ENCODE measurements at places on chromosomes 3 and 15.

DNA sequence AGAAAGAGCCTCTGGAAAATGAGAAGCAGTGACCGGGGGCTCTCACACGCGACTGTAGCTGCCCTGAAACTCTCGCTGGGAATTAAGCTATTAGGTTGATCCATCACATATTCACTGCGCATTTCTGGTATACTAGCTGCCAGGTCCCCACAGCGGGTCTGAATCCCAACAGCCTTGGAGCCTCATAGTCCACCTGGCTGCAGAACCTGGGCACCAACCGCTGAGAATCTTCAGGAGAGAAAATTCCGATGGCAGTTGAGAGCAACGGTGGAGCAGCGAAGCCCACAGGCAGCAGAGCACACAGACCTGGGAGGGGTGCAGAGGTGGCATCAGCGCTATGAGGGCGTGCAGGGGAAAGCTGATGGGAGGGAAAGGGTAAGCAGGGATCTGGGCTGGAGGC, 75.1 kb downstream of the FAM174B start:
- DNase-seq = no peak

DNA sequence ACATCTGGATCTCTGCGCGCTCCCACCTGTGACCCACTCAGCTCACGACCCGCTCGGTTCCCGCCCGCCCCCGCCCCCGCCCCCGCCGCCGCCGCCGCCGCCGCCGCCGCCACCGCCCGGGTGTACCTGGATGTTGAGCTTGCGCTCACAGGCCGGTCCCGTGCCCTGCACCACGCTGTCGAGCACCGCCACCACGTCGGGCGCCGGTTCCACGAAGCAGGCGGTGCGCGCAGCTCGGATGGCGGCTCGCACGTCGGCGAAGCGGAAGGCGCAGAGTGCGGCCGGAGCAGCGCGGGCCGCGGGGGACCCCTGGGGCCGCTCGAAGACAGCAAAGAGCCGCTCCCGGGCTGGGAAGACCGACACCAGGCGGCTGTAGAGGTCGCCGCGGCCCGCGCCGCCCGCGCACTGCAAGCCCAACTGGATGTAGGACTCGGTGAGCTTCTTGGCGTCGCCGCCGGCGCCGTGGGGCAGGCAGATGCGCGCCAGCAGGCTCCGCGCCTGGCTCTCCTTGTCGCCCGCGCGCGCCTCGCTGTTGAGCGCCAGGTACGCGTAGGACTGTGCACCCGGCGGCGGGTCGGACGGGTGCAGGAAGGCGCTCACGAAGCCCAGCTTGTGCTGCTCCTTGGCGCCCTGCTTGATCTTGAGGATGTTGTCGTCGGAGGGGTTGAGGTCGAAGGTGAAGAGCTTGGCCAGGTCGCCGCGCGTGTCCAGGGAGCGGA, 1.1 kb downstream of the PLXND1 start:
- DNase-seq = peak; percentile 31

- no peak for DNase-seq
These were observed 102.4 kb downstream of the ETFA start for GRCh38 chr15:76208786-76209424.

- DNase-seq = peak; percentile 57
These were observed 62.8 kb upstream of the MEX3B start for GRCh38 chr15:82108489-82109078.

GRCh38 chr3:32978331-32978730, 26.9 kb downstream of the CCR4 start:
- DNase-seq = no peak

DNA sequence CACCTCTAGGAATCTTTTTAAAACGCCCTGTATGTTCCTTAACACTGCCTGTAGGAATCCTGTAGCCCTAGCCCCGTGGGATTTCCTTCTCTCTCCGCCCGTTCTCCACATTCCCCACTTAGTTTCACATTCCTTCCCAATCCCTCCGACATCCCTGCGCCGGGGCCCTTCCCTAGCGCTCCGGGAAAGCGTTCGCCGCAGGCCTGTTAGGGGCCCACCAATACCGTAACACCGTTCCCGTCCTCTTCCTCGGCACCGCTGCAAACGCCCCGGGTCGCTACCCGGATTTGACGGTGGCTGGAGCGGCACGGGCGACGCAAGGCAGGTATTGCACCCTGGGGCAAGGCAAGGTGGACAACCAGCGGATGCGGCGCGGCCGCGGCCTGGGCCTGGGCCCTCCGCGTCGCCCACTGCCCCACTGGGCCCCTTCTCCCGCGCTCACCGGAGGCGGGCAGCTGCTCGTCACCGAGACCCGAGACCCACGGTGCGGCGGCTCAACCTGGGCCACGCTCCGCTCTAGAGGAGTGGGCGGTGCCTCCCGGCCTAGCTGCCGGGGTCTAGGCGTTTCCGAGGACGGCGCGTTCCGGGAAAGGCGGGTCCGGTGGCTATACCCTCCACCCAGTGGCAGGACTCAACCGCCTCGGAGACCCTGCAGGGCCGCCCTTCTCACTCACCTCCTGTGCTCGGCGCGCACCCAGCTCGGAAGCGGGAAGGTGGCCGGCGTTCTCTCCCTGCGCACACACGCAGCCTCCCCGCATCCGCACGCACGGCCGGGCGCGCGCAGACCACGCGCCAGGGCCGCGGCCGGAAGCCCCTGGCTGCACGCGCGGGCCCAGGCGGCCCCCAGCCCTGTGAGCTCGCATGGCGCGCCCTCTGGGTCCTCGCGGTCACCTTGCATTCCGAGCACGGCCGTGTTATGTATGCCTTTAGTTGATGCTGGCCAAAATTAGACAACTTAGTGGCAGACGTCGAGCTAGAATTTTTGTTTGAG, at the start of gene B3GALNT1:
Gene B3GALNT1, minus strand, starts transcription at position 789 of the 991 bp plus-strand sequence. CDS start 18,595 bp downstream, outside the sequence.
- no peak for DNase-seq

GRCh38 chr3:143429628-143430514, 310.3 kb downstream of the CHST2 start:
- DNase-seq = no peak

All from stimulated activated CD4-positive, alpha-beta T cell treated with anti-CD3 and anti-CD28 coated beads, Interleukin-1b, Interleukin-23, amount 100 ng/mL, for 4 hours (primary cell).